Heart left ventricle (tissue), 16 donors: ENCODE measurements at places on chromosomes 4 and X.

DNA sequence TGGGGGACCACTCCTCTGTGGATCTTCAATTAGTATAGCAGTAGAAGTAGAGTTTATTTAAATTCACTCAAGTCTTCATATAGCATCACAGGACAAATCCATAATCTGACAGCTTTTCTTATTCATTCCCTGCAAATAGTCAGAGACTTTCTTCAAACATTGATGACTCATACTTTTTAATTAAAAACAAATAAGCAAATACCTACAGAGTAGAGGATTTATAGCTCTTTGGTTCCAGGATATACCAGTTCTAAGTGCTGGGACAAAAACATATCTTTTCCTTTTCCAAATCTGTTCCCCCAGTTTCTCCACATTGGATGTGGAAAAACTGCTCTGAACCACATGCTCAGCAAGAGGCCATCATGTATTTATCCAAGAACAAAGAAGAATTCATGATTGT is 24.1 kb downstream of the EMCN start:
- DNase-seq = no peak

GRCh38 chr4:110231869-110232268 is 33.5 kb upstream of the ELOVL6 start:
- no peak for DNase-seq

DNA sequence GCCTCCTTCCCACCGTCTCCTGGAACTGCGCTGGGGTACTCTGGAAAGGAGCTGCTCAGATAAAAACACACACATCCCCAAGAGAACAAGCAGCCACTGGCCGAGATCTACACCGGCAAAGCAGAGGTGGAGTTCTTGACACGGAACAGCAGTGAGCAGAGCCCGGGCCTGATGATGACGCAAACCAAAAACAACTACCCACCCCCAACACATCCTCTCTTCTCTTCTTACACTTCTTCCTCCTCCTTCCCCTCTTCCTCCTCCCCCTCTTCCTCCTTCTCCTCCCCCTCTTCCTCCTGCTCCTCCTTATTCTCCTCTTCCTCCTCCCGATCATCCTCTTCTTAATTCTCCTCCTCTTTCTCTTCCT is 4.6 kb downstream of the PNMA5 start:
- no peak for DNase-seq

DNA sequence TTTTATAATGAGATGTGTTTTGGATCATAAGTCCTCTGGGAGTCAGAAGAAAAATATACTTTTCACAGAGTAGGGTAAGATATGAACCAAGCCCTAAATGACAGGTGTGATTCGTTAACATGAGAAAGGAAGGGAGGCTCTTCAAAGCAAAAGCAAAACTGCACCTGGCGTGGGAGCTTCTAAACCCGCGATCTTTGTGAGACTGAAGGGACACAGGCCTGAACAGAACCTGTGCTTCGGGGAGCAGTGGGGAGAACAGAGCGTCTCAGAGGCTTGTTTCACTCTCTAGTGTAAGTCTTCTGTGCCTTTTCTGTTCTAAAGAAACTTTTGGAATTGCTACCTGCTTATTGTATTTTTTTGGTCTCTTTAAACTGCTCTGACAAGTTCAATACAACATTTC is 30.2 kb upstream of the CYP4V2 start:
- DNase-seq = no peak

DNA sequence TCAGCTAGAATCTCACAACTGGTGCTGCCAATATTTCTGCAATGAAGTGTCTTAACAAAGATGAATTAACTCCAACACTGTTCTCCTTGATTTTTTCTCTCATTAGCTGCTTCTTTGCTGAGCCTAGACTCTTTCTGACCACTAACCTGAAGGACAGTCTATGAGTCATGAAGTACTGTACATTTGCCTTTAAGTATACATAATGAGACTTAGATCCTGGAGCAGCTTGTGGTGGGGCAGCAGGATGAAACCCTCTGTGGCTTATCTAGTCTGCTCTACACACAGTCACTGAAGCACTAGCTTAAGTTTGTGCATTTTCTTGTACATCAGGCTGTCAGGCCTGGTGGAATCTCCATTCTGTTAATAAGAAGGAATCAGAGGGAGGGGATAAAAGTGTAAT is 307.4 kb upstream of the SMIM31 start:
- DNase-seq = no peak

DNA sequence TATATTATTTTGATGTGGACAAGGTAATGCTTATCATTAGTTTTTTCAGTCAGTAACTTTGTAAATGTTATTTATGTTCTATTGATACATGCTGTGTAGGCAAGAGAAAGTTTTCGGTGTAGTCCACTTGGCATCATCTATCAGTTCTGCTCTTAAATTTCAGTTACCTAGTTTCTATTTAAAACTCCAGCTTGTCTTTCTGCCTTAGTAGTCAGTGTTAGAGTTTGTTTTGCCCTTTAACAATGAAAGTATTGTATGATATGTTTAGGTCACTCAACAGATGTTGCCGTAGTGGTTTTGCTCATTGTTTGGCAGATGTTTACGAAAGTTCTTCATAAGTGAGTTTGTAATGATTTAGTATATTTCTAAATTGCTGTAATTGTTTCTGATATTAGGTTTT is 34.9 kb upstream of the FHDC1 start:
- DNase-seq = no peak

GRCh38 chrX:77935886-77936285 is 25.4 kb downstream of the ATP7A start:
- DNase-seq = no peak

- no peak for DNase-seq
These were observed 1.3 kb downstream of the GALNTL6 start for GRCh38 chr4:171814545-171814944.

DNA sequence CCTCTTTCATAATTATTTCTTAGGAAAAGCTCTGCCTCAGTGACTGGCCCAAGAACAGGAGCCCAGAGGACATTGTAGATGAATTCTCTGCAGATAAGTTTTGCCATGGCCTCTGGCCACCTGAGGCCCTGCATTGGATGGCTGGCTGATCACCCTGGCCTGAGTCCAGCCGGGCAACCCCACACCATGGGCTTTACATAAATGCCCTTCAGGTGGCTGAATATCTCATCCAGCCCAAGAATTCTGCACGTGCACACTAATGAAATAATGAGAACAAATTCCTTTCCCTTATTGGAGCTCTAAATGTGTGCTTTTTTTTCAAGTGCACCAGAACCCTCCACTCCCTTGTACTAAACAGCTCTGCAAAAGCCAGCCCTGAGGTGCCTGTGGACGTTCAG is 65.7 kb downstream of the IRF2 start:
- no peak for DNase-seq

GRCh38 chr4:8272472-8273428 is 3.2 kb downstream of the HTRA3 start:
- peak; percentile 60 for DNase-seq

DNA sequence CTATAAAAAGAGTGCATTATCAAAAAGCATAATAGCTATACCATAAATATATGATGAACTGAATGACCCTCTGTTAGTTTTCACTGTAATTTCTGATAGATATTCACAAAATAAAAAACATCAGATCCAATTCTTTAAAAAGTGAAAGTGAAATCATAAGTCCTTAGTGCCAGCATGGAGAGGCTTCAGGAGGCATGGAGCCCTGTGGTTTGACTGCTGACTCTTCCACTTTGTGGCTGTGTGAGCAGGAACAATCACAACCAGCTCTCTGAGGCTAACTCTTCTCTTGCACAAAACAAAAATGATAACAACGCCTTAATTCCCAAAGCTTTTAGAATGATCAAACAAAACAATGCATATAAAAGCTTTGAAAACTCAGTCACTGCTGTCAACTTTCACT is 1143.9 kb downstream of the PDHA2 start:
- no peak for DNase-seq

DNA sequence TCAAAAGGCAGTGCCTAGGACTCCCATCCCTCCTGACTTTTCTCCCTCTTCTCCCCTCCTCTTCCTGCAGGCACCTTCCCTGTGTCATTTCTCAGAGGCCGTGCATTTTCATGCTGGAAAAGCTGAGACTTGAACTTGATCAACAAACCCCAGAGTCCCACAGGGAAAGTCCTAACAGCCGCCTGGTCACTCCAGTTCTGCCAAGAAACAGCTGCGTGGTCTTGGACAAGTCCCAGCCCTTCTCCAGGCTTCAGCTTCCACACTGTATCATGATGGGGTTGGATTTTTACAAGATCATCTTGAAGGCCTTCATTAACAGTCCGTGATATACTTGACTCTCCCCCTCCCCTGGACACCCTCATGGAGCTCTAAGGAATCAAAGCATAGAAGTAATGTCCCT is 366.0 kb downstream of the BCOR start:
- peak; percentile 57 for DNase-seq

DNA sequence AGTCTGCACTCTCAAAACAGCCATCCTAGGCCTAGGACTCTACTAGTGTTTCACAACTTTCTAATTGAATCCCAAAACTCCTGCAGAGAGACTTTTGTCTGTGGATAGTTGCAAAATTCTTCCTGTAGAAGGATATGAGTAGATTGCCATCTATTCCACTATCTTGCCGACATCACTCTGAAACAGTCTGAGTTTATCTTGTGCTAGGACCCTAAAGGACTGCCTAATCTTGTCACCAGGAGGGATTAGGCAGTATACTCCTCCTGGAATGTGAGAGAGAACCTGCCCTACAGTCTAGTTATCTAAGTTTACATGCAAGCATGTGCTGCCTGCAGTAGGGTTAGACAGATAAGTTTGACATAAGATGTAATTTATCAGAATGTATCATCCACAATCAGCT is 1646.6 kb upstream of the PCDH7 start:
- no peak for DNase-seq

DNA sequence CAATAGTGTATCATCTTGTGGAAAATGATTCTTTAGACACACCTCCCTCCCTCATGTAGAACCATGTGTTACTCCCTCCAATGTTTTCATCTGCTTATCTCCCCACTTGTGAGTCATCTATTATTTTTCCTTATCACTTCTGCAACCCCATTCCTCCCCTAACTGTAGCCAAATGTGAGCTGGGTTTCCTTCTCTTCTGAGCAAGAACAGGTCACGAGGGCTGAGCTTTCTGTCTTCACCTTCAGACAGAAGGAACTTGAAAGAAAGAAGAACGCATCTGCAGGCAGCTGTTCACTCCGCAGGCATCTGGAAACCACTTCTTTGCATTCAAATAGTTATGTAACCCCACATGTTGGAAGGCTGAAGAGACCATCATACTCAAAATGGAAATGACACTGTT is 1.8 kb downstream of the PPP1R2C start:
- DNase-seq = no peak

GRCh38 chrX:151153086-151153485 is 23.3 kb upstream of the GPR50 start:
- no peak for DNase-seq

GRCh38 chr4:182384631-182385091 is 141.5 kb downstream of the TENM3 start:
- no peak for DNase-seq

- DNase-seq = no peak
These were observed 31.2 kb upstream of the MCF2 start for GRCh38 chrX:139739138-139739537.

- no peak for DNase-seq
These were observed 100.8 kb downstream of the DOCK11 start for GRCh38 chrX:118596390-118596789.

DNA sequence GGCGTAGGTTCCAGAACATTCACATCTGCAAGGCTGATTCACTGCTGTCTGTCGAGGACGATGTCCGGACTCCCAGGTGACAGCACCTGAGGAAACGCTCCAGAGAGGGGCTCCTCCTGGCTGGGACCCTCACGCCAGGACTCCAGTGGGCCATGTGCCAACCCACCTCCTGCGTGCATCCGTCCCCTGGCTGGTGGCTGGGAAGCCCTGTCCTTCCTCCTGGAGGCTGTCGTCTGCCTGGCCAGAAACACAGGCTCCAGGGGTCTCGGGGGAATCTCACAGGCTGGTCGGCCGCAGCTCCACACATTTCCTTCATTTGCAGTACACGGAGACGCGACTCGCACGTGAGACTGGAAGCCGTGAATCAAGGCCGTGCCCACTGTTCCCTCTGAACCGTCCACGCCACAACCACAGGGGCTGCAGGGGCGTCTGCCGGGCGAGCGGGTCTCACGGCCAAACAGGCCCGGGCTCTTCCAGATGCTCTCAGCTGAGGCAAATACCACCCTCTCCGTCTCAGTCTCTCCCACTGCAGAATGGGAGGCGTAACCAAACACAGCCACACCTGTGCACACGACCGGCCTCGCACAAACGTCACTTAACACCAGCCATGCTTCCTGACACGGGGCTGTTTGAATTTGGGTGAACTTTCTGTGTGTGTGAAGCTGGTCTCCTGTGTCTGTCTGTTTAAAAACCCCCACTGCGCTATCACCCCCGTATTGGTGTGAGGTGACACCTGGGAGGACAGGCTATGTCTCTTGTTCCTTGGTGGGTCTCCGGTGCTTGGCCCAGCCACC is 38.7 kb upstream of the MXD4 start:
- DNase-seq = no peak

DNA sequence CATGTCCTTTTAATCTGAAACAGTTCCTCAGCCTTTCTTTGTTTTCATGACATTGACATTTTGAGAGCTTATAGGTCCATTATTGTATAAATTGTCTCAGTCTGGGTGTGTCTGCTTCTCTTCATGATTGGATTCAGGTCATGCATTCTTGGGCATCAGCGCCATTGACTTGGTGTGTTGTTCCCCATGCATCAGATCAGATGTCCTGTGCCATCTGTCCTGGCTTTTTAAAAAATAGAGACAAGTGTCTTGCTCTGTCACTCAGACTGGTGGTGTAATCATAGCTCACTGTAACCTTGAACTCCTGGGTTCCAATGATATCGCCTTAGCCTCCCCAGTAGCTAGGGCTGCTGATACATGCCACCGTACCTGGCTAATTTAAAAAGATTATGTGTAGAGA is 55.7 kb downstream of the TBC1D14 start:
- no peak for DNase-seq

- DNase-seq = no peak
These were observed 133.8 kb downstream of the ADAM29 start for GRCh38 chr4:175051974-175052373.

DNA sequence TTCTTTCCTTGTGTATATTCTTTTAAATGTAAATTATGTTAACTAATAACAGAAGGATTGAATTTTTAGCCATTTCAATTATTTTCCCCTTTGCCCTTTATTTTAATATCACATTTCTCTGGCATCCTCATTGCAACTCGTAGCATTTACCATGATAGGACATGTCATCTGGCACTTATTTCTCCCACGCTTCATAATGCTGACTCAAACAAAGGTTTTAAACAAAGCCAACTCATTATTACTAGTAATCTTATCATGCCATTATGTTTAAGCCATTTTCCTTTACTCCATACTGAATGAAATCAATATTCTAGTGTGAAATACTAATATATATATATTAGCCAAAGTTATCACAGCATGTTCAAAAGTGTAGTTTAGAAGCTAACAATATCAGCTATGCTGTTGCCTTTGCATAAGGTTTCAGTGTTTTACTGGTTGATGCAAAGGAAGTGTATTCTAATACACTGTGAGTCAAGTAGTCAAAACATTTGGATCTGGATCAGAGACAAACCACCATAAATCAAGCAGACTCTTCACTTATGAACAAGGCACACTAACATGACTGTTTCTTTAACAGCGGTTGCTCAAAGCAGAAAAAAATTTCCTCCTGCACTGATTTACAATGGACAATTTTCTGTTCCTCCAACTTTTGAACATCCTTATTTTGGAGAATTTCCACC is 281.6 kb downstream of the SLC7A11 start:
- DNase-seq = no peak

GRCh38 chrX:56268888-56269287 is 36.7 kb downstream of the KLF8 start:
- DNase-seq = no peak

GRCh38 chr4:141473952-141474351 is 162.4 kb upstream of the IL15 start:
- no peak for DNase-seq
